ENCODE measurements at places on chromosomes 7 and 10.

DNA sequence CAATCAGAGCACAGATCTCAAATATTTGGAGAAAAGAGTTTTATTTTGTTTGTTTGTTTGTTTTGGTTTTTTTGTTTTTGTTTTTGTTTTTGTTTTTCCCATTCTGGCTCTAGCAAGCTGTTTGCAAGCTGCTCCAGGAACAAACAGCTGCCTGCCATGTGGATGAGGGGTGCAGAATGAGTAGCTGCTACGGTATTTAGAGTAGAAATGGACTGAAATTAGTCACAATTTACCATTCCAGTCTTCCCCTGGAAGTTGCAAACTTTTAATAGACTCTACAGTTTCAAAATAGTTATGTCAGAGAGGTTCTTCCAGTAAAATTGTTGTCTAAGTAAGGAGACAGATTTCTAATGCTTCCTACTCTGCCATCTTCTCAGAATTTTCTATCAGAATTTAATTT is 27.1 kb upstream of the TAS2R16 start:
- no peak for DNase-seq

- DNase-seq = no peak
Measured at GRCh38 chr7:128710481-128710880, 28.7 kb upstream of the CALU start.

- DNase-seq = no peak
Measured at GRCh38 chr10:126569513-126570244, 100.8 kb downstream of the C10orf90 start.

- no peak for DNase-seq
Measured at GRCh38 chr7:50283731-50284130, 20.8 kb upstream of the IKZF1 start.

DNA sequence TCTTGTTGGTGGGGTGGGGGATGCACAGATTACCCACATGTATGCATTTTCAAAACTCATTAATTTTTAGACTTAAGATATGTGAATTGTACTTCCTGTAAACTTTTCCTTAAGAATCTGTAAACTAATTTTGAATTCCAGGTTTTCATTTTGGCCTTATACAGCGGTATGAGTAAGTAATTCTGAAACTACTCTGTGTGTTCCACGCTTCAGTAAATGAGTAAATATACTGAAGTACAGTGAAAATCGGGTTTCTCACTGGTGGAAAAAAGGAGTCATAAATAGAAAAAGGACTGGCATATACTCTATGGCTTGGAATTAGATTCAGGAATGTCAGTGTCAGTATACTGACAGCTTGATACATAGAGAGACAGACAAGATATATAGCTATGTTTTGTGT is 72.8 kb downstream of the CTTNBP2 start:
- no peak for DNase-seq

DNA sequence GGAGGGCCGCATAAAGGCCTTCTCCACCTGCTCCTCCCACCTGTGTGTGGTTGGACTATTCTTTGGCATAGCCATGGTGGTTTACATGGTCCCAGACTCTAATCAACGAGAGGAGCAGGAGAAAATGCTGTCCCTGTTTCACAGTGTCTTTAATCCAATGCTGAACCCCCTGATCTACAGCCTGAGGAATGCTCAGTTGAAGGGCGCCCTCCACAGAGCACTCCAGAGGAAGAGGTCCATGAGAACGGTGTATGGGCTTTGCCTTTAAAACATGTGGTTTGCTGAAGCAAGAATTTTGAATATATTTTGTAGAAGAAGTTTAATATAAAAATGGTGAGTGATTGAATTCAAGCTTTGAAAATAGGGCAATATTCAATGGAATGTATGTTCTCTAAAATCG is 889 bp downstream of the OR2A2 start:
- no peak for DNase-seq

DNA sequence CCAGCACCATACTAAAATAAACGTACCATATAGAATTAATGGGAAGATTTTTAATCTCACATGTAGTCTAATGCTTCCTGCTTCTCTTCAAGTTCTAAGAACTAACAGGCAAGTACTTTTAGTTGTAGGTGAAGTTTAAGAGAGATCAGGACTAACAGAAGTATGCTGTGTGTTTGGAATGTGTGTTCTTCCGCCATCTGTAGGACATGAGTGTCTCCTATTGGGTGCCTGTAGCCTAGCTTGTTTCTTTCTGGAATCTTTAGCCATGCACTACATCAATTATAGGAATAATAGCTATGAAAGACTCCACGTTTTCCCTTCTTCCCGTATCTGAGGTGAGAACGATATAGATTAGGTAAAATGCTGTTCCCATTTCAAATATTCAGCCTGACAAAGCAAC is 140.2 kb upstream of the AHR start:
- DNase-seq = no peak

DNA sequence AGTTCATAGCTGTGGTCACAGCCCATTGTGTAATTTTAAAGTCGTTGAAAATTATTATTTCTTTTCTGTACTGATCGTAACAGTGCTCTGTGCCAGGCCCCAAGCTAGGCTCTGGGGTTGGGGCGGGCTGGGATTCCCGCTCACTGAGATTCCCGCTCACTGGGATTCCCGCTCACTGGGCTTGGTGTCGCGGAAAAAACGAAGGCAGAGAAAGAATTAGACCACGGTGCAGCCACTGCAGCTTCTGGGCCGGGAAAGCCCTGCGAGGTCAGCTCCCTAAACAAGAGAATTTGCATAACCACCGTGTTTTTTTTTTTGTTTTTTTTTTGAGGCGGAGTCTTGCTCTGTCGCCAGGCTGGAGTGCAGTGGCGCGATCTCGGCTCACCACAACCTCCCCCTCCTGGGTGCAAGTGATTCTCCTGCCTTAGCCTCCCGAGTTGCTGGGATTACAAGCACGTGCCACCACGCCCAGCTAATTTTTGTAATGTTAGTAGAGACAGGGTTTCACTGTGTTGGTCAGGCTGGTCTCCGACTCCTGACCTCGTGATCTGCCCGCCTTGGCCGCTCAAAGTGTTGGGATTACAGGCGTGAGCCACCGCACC is 31.2 kb downstream of the FOXK1 start:
- DNase-seq = peak; percentile 15

DNA sequence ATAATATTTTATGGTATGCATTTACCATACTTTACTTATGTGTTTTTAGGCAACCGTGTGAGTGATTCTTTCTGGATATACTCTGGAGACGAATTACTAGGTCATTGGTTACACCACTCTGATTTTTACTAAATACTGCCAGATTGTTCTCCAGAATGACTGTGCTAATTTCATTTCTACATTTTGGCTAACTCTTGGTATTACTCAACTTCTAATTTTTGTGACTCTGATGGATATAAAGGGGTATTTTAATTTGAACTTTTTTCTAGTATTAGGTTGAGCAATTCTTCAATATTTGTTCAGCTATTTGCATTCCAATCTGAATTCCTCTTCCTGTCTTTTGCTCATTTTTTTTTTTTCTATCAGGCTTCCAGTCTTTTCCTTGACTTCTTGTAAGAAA is 223.6 kb downstream of the MDFIC start:
- no peak for DNase-seq

GRCh38 chr10:24545585-24545984 is 178.1 kb downstream of the ARHGAP21 start:
- DNase-seq = no peak

- no peak for DNase-seq
Measured at GRCh38 chr10:105347487-105347886, 706.4 kb downstream of the SORCS3 start.

DNA sequence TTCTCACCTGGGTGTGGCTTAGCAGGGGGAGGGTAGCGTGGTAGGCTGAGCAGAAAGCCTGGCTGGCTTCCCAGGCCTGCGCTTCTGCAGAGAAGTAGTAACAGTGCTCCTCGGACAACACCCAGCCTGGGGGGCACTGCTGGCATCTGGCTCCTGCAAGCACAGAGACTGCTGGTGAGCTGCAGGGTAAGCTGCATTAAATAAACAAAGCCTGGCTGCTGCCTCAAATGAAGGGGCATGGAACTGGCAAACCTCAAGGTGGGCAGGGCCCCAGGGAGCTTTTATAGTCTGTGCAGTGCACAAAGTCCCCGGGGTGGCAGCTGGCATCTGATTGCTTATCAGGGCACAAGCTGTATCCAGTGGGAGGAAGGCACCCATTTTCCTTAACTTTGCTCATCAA is 3.9 kb downstream of the KLRG2 start:
- no peak for DNase-seq

DNA sequence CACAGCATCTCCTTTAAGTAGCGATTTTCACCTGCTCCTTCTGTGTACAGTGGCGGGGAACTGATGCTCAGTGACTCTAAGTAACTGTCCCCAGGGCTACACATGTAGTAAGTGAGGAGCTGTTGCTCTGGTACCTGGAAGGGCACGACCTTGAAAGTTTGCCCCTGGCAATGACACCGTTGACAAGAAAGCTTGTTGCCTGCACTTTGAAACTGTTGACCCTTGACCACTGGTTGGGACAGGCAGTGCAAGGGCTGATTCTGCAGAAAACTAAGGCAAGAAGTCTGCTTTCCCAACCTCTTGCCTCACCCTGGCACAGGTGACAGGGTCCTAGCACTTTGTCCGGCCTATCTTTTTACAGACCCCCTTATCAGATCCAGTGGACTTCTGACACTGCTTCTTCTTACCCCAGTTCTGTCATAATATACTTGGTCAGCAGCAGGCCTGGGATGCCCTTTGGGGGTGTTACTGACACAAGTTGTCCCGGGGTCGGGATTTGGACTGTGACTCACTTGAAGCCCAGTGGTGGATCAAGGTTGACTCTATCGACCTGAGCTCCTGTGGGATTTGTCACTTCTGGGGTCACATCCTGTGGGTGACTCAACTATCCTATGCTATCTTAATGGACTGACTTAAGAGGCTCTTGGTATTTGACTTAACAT is 5.8 kb downstream of the ACSL5 start:
- no peak for DNase-seq

DNA sequence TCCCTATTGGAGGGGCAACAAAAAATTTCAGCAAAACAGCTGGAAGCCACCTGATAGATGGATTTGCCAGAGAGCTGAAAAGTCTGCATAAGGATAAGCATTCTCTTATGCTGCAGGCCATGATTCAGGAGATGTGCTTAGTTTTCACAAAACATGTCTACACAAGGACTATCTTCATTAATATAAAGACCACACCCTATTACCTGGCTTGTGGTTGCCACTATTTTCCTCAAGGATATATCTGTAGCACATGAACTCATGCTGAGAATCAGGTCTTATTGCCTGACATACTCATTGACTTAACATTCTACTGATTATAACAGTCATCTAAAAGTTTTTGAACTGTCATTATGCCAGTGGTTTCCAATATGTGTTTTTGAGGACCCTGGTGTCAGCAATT is 7.1 kb upstream of the COL17A1 start:
- no peak for DNase-seq

- DNase-seq = no peak
Measured at GRCh38 chr10:123044391-123044790, 35.6 kb downstream of the ACADSB start.

All from DND-41 (cell line).